Kidney glomerular epithelial cell (primary cell): ENCODE measurements at places on chromosomes 2 and 18.

DNA sequence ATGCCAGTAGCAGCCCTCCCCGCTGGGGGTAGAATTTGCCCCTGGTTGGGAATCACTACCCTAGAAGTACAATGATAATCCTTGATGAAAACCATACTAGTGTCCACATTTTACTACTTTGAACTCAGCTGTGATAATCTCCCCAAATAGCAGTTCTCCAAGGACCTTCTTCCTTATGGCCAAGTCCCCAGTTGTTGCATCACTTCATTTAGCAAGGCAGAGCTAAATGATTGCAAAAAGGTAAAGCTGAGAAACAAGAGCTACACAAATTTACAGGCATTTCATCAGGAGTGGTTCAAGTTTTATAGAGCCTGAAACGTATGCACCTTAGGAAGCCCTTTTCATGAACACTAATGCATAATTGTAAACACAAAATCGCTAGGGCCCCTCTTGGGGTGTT, 44.9 kb upstream of the REL start:
- DNase-seq, result no peak

- DNase-seq, result no peak
Measured at GRCh38 chr2:238467792-238468191, 41.1 kb downstream of the ASB1 start.

DNA sequence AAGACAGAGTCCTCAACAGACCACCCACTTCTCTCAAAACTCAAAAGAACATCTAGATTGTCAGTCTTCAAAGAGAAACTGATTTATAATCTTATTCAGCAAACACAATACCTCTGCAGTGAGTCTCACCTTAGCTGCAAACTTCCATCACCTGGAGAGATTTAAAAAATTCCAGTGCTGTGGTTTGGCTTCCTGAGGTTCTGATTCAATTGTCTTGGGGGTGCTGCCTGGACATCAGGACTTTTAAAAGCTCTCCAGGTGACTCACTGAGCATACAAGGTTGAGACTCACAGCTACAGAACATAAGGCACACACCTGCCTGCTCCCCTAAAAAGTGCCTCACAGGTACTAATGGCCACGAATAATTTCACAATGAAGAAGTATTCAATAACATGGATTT, 40.3 kb downstream of the RNF152 start:
- DNase-seq, result no peak

DNA sequence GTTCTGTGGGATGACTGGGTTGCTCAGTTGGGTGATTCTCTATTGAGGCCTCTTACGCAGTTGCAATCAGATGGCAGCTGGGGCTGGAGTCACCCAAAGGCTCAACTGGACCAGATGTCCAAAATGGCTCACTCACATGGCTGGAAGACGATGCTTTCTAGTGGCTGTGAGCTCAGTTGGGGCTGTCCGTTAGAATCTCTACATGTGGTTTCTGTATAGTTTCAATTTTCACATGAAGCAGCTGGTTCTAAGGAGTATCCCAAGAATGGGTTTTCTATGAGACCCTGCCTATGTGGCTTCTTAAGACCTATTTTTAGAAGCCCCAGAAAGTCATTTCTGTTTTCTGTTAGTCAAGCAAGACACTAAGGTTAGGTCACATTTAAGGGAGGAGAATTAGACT, 4.4 kb downstream of the XRCC5 start:
- no peak for DNase-seq

DNA sequence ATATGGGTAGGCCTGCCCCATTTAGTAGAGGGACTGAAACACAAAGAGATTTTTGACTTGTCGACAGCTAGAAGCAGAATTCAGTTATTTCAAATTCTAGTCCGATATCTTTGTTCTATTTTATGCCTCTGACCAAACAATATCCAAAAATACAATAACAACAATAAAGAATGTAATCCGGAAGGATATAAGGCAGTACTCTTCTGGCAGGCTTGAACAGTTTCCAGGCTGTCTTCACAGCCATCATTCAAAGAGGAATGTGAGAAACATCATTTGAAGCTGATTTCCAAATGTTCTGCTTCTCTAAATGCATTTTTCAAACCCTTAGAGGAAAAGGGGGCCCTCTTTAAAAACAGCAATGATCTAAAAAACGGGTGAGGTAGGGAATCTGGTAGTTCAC, 36.7 kb upstream of the SPTBN1 start:
- DNase-seq, result no peak

DNA sequence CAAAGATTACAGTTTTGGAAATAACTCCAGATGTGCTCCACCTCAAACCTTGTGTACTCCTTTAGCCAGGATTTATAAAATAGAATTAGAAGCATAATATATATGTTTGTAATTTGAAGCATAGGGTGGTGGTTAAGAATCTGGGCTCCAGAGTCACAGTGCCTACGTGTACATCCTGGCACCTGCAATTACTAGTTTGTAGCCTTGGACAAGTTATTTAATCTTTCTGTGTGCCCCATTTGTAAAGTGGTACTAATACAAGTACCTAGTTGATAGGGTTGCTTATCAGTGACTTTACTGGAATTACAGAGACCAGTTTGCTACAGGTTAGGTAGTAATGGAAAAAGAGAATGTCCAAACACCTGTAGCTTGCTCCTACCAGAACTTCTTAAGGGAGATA, 28.6 kb downstream of the EML4 start:
- DNase-seq, result no peak

GRCh38 chr2:14454202-14454601, 178.3 kb upstream of the LRATD1 start:
- DNase-seq, result no peak

GRCh38 chr2:6341588-6342129, 524.0 kb downstream of the CMPK2 start:
- DNase-seq, result no peak

DNA sequence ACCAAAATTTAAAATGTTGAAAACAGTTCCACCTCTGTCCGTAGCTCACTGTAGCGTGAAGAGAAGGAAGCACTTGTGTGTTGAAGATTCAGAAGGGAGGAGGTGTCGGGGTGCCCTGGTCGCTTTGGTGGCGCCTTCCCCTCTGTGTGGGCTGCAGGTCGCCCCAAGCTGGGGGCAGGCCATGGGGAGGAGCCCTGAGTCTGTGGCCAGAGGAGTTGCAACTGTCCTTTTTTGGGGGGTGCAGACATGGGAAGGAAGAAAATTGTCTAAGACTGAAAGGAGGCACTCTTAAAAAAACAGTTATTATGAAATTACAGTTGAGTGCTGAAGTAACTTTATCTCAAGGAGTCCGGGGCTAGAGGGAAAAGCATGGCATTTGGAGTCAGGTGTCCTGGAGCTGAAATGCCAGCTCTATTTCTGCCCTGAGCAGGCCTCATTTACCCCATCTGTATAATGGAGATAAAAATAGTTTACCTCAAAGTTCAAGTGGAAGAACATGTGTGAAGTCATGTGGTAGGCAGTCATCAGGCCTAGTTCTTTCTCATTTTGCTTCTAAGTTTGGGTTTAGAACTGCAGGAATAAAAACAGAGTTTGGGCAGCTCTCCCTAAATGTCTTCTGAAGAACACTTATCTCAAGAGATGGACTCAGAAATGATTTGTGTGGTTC, 82.1 kb downstream of the RNF144A start:
- no peak for DNase-seq

DNA sequence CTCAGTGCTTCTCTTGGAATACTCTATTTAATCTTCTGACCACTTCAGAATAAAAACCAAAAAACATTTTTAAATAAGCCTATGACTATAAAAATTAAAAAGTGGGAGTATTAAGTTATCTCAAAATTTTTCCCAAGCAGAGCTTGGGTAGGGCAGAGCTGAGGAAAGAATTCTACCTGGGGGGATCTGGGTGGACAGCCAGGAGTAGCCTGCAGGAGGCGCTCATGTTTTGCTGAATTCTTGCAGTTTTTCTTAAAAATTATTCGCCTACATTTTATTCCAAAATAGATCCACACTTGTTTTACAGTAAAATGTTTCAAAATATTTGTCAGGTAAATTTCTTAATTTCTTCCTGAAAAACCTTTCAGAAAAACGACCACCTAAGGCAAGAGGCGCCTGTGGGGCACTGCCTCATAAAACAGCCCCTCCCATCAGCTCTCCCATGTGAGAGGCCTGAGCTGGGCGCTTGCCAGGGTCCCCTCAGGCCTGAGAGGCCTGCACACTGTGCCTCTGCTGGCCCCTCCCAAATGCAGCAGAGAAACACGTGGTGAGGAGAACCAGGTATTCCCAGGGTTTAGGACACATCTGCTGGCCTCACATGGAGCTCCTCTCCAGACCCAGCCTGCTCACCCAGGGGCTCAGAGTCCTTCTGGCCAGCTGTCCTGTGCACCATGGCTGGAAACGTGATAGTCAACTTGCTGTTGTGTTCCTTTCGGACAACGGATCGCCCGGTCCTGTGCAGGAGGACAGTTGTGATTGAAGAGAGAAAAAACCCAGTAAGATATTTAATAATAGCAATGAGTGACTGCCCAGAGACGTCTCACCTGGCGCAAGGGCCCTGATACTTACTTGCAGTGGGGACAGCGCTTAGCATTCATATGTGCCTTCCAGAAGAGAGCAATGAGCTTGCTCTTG, 17.5 kb downstream of the POLR1A start:
- DNase-seq, result no peak

GRCh38 chr2:239259173-239259572, 141.6 kb downstream of the HDAC4 start:
- DNase-seq, result no peak

- no peak for DNase-seq
Measured at GRCh38 chr2:6590442-6590841, 275.3 kb downstream of the CMPK2 start.

GRCh38 chr2:72849138-72849462, 23.3 kb upstream of the EXOC6B start:
- no peak for DNase-seq

GRCh38 chr2:112150447-112150846, 12.3 kb downstream of the FBLN7 start:
- peak; percentile 88 for DNase-seq

- DNase-seq, result no peak
Measured at GRCh38 chr2:85699325-85699724, 5.2 kb downstream of the GNLY start.

DNA sequence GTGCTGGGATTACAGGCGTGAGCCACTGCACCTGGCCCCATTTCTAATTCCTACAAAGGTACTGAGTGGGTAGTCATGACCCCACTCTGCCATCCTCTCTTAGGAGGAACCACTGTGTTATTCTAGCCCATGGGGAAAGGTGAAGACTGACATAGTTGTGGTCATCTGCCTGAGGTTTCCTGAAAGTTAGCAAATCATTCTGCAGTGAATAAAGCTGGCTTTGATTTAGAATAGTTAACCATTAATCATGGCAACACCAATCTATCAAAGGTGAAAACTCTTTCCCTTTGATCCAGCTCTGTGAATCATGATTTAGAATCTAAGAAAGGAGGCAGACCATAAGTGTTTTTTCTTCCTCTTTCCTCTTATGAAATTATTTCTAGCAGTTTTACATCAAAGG, 50.8 kb downstream of the SUMO1 start:
- peak; percentile 93 for DNase-seq

- no peak for DNase-seq
Measured at GRCh38 chr2:29615183-29615582, 306.2 kb downstream of the ALK start.

GRCh38 chr2:211259831-211260476, 703.6 kb downstream of the CPS1 start:
- no peak for DNase-seq

GRCh38 chr18:28136071-28136470, 40.9 kb downstream of the CDH2 start:
- no peak for DNase-seq

DNA sequence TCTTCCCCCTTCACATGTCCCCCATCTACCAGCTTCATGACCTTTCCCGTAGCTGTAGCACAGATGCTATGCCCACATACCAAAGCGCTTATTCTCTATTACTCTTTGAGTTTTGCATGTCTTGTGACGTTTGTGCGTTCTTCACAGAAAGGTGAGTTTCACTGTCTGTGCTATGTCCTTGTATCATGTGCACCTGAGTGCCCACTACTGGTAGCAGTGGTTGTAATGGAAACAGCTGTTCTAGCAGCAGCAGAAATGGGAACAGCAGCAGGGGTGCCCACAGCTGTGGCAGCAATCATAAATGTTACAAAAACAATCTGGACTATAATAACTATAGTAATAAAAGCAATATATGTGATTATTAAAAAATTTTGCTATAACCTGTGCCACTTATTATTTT, 127.1 kb downstream of the STK39 start:
- DNase-seq, result no peak

DNA sequence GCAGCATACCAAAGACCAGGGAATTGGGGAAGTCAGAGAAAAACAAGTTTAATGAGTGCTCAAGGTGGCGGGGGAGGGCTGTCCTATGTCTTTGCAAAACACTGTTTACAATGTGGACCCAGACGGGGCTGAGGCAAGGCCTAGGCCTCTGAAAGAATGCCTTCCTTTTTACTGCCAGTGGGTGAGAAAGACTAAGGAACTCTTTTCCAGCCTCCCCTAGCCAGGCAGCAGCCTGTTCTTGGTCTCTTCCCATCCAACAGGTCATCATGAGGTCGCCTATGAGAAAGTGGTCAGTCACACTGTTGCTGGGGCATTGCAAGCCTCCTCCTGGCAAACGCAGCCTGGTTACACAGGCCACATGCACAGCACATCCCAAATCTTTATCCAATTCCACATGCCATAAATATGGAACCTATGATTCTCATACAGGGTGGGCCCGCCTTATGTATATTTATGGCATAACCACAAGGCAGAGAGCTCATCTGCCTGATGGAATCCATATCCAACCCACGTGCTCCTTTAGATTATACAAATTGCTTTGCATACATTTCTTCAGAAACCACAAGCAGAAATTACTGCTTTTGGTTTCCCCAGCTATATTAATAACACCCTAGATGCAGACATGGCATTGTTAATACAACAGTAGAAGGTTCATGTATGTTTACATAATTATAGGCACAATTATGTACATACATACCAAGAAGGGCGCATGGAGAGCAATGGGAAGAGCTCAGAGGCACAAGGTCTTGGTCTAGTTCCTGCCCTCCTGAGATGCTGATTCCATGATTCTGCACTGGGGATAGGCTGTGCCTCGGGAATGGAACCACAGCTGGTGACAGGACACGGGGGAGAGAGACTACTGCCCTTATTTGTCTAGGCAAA, 48.6 kb downstream of the NRP2 start:
- DNase-seq, result no peak

DNA sequence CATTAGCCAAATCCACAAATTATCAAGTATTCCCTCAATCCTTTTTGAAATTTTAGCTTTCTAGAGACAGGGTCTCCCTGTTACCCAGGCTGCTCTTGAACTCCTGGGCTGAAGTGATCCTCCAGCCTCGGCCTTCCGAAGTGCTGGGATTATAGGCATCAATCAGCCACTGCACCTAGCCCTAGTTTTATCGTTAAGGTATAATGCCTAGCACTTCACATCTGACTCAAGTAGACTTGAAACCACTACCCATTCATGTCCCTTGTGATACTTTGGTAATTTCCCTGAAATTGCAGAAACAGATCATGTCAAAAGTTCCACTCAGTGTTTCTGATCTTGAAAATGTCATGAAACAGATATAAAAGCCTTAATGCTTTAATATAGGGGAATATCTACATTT, 26.3 kb downstream of the MEX3C start:
- DNase-seq, result no peak

GRCh38 chr2:179050755-179051154, 818 bp upstream of the CCDC141 start:
- DNase-seq, result no peak
